Suprapubic skin (tissue), 4 donors: ENCODE measurements at places on chromosomes 2 and 18.

DNA sequence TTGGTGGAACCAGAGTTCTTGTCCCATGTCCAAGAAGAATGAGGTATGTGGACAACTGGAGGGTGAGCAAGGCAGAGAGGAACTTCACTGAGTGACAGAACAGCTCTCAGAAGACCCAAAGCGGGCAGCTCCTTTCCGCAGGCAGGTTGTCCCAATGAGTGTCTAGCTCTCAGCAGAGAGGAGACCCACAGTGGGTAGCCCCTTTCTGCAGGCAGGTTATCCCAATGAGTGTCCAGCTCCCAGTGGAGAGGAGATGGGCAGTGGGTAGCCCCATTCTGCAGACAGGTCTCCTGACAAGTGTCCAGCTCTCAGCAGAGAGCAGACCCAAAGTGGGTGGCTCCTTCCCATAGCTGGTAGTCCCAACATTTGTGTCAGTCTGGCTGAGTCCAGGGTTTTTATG, 69.6 kb downstream of the SRBD1 start:
- DNase-seq: no peak

DNA sequence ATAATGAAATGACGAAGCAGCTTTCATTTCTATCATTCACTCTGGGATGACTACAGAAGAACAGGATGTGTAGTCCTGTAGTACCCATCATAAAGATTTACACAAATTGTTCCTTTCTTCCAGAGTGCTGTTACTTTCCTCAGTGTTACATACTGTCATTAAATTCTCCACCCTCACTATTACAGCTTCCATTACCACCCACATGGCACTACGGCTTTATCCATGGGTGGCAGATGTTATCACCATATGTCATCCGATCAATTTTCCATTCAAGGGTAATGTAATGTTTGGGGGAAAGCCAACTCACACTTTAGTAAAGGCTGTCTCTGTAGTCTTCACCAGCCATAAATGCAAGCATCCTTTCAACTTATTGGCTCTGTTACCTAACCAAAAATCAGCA, 7.1 kb upstream of the CSRNP3 start:
- no peak for DNase-seq

DNA sequence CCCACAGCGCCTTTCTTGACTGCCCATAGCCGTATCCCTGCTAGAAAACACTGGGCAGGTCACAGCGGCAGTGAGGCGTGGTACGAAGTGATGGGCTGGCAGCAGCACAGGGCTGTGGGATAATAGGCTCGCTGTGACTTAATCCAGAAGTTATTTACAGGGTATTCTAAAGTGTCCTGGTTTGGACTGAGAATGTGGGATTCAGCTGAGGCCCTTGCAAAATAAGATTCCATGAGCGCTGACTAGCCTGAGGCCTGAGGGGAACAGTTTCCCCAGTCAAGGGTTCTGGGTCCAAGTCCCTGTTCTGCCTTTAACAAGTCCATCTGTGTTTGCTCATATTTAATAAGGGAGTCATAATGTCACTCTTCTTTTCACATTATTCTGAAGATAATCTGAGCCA, 34.6 kb downstream of the SETBP1 start:
- DNase-seq: no peak

- DNase-seq: no peak
These were observed 184.3 kb upstream of the HNRNPA3 start for GRCh38 chr2:177028296-177028695.

DNA sequence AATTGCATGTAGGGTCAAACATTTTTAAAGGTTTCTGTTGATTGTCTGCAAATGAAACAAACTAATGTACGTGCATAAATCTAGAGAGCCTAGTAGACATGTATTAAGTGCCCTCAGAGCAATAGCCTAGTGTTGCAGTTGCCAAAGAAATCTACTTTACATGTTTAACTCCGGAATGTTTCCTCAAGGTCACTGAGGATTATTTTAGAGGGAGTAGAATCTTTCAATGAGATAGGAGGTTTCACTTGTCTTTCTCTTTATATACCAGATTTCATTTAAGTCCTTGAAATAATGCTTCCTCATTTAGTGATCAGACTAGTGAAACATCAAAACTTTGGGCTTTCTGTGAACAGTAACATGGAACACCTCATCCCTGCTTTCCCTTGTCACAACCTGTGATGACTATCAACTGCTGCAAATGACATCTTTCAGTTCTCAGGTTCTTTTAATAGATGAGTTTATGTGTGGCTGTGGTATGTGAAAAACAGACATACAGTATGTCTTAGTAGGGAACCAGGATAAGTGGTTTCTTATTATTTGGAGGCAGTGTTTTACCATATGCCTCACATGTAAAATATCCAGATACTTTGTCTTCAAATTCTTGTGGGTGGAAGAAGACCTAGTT, 5.5 kb downstream of the UBE2E3 start:
- no peak for DNase-seq

GRCh38 chr2:191866675-191867506, 20.0 kb upstream of the CAVIN2 start:
- no peak for DNase-seq
